Fibroblast of skin of back (primary cell): ENCODE measurements at places on chromosomes 4 and X.

- DNase-seq, result peak; percentile 23
These were observed 60.1 kb downstream of the TSC22D3 start for GRCh38 chrX:107715331-107716117.

DNA sequence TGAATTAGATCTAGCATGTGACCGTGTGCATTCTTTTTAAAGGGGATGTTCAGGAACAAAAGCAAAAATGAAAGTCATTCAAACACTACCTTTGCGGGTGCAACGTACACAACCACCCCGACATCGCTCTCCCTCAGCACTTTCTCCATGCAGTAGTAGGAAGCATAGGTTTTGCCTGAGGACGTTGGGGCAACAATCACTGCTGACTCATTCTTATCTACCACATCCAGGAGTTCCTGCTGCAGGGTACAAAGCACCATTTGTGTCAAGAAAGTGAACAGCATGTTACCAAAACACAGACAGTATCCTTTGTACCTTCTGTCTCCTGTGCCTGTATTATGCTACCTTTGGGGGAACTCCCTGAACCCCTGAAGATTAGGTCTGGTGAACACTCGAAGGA, 58.6 kb downstream of the DDX60L start:
- DNase-seq, result peak; percentile 18

GRCh38 chr4:152957437-152958171, 21.5 kb downstream of the FHDC1 start:
- peak; percentile 8 for DNase-seq

GRCh38 chrX:28180096-28180495, 198.8 kb upstream of the DCAF8L1 start:
- DNase-seq, result no peak

DNA sequence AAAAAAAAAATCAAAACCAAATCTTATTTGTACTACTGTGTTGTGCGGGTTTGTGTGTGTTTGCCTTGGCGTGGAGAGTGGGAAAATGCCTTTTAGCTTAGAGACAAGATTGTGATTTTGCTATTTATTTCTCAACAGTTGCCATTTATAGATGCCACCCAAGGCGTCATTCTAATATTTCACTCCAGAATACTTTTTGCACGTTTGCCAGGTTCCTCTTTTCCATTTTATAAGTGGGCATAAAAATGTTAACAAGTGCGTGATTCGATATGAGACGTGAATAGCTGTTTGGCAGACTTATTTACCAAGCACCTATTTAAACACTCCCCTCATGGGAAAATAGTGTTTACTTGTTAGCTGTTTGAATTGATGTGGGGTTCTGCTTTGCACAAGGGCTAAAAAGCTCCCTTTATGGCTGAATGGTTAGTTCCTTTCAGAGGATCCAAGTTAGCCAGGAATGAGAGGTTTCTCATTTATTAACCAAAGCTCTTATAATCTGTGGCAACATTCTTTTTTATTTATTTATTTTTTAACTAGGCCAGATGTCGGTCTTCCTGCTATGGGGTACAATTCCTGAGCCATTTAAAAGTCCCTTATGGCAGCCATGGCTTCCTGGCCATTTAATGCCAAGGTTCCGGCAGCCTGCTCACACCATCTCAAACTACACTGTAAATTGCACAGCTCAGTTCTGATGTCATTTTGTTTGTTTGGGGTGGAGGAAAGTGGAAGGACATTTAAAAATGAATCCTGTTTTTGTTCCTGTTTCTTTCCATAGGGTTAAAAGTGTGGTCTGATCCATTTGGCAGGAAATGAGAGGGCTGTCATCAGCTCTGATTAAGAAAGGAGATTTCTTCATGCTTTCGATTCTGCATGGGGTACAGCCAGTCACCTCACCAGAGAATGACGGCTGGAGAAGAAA, 14.6 kb downstream of the SMIM20 start:
- peak; percentile 36 for DNase-seq

DNA sequence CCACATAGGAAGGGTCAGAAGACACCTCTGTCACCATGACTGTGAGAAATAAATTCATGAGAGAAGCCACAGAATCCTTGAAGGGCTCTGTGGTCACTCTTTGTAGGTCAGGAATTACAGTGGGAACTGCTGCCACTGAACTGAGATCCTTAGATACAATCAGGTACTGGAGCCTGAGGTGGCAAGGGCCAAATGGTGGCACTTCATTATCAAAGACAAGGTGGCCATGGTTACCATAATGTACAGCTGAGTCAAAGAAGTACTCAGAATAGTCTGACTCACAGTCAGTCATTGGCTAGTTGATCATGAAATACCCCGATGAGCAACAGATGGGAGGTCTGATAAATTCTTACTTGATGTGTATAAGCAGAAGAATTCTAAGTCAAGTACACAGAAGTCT, 131.9 kb downstream of the RTL3 start:
- peak; percentile 31 for DNase-seq

DNA sequence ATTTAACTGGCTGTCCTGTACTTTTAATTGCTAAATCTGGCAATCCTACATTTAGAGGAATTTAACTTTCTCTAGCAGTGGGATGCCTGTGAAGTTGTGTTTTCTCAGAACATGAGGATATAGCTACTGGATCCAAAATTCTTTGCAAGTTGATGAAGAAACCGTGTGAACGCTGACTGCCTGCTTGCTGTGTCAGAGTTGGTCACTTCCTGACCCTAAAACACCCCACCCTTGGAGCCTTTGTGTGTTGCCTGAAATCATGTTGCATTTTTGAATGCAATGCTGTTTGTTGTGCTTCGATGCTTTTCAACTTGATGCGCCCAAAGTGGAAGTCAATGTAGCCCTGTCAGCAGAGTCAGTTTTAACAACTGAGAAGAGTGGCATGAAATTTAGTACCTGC, 211.2 kb downstream of the ANK2 start:
- DNase-seq, result peak; percentile 11

- DNase-seq, result no peak
These were observed 21.0 kb upstream of the BMP15 start for GRCh38 chrX:50889582-50889981.

- DNase-seq, result no peak
These were observed 111.3 kb downstream of the MAML3 start for GRCh38 chr4:140042634-140043033.

DNA sequence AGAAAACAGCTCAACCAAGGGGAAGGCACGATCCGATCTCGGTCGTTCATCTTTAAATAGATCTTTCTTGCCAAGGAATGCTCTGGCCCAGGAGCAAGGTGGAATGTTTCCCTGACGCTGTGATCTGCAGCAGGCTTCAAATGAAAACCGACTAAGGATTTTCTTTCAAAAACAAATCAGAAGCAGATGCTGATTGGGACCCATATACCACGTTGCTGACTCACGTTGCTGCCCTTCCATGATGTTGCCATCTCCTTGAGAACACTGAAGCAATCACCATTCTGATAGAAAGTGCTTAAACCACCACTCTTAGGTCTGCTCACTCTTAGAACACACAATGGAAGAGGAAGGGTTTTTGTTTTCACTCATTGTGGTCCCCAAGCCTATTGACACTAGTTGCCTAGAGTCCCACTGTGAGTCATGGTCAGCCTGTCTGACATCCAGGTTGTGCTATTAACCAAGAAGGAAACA, 26.1 kb downstream of the LAMTOR3 start:
- peak; percentile 35 for DNase-seq
